ENCODE measurements at places on chromosomes 12 and 14.

DNA sequence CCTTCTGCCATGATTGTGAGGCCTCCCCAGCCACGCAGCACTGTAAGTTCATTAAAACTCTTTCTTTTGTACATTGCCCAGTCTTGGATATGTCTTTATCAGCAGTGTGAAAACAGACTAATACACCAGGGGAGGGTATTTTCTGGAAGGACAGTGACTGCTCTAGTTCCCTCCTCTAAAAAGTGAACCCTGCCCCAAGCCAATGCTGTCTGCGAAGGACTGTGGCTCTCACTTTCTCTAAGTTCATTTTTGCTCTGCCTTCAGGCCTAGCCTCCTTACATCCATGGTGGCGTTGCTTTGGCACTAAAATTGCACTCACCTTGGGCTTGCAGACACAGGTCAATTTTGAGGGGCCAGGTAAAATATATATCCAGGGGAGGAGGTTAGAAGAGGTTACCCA lies 323.0 kb downstream of the VRK1 start:
- no peak for DNase-seq

- DNase-seq = no peak
Observed at GRCh38 chr14:74297986-74298385, 4.7 kb downstream of the ABCD4 start.

GRCh38 chr14:57408037-57408436 lies 17.7 kb downstream of the NAA30 start:
- no peak for DNase-seq

GRCh38 chr12:1463073-1463905 lies 131.1 kb downstream of the FBXL14 start:
- no peak for DNase-seq

DNA sequence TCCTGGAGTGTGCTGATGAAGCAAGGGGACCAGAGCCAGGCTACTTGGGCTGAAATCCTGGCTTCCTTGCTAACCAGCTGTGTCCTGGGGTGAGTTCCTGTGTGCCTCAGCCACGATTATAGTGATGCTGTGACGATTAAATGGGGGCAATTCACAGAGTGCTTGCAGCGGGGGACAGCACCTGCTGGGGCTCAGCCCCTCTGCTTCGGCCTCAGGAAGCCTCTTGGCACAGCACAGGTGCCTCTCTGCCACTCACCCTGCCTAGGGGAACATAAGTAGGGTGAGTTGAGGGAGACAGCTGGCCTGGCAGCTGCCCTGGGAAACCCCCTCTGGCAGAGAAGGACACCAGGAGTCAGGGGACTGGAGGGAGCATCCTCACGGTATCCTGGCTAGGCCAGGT lies 9.4 kb downstream of the KRT80 start:
- no peak for DNase-seq

- no peak for DNase-seq
Observed at GRCh38 chr12:110244829-110245228, 36.2 kb upstream of the ATP2A2 start.

- no peak for DNase-seq
Observed at GRCh38 chr12:17841496-17841895, 248.5 kb downstream of the RERGL start.
